Endothelial cell of umbilical vein (primary cell): ENCODE measurements at places on chromosomes 3 and 15. TPM values are rescaled to one million over a fixed set of nuclear protein-coding genes. Genes with fewer than 3 reads are reported as not detected.

The RBP2 gene
- total RNA-seq = not detected in 2 replicates

- DNase-seq = no peak
These were observed 428.9 kb downstream of the VGLL3 start for GRCh38 chr3:86562090-86562489.

DNA sequence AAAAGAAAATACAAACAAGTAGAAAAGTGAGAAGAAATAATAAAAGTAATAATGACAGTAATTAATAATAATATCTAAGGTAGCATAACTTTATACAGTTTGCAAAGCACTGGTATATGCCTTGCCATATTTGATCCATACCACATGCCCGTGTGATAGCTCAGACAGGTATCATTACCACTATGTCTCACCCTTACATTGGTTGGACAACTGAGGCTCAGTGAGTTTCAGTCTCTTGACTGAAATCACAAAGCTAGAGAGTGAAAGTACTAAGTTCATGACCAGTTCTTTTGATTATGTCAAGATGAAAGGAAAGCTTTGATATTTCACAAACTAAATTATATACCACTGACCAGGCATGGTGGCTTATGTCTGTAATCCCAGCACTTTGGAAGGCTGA is 408.9 kb downstream of the GAP43 start:
- DNase-seq = no peak

GRCh38 chr3:61966200-61966599 is 404.8 kb downstream of the PTPRG start:
- DNase-seq = no peak

DNA sequence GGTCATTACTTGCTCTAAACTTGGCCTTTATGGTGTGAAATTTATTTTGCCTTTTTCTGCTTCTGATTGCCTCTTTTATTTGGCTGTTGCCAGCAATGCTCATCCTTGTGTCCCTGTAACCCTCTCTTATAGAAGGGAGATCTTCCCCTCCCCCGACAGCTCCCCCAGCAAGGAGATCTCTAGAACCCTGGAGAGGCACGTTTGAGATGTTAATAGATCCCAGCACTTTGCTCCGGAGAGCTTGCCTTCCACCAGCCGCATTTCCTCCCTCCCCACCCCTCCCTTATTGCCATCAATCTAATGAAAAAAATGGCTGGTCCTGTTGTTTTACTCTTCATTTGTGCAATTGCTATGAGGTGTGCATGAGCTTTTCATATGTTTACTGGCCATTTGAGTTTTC is 18.2 kb downstream of the TRIM71 start:
- DNase-seq = no peak

- DNase-seq = no peak
These were observed 30.0 kb downstream of the XXYLT1 start for GRCh38 chr3:195240939-195241338.

DNA sequence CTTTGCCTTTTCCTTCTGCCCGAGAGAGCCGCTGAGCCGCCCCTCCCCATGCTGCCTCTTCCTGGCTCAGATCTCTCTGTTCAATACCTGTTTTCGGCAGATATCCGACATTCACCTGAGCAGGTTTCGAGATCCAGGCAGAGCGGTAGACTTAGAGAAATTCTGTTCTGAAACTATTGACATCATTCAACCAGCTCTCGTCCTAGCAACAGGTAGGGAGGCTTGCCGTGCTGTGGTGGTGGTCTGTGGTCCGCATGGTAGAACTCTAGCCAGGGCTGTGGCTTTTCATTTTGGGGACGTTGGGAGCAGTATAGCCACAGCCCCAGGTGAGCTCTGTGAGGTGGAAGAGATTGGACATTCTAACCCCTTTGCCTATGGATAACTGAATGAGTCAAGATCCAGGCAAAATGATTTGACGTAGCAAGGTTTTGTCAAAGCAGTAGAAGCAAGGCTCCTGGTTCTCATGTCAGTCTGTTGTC is 810 bp downstream of the TMEM62 start:
- DNase-seq = peak; percentile 7

DNA sequence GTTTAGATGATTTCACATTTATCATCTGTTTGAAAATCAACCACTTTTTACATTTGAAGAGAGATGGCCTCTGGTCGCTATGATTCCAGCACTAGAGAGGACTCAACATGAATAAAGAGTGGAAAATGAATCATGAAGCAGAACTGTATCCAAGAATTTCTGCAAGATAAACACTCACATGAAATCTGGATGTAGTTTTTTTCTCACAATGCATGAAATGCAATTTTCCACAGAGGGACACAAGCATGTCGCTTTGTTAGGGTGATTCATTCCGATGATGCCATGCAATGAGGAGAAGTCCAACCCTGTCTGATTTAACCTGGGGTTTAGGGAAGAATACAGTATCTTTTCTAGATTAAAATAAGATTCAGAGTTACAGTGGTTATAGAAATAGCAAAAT is 50.4 kb upstream of the ADCY5 start:
- DNase-seq = no peak

DNA sequence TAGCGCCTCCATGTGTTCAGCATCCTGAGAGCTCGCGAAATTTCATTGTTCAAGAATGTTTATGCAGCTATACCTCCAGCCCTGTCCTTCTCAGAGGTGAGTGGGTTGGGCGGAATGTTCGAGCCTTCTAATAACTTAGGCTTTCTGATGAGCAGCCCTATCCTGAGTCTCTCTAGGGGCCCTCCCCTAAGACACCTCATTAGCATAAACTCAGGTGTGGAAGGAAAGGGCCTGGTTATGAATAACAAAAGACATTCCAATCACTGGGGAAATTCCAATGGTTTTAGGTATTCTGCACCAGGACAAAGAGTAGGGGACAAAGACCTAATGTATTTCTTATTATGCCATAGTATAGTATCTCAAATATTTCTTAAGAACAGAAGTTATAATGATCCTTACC is 138.1 kb upstream of the PDZRN3 start:
- no peak for DNase-seq
